ENCODE measurements at places on chromosomes 7 and 10.

DNA sequence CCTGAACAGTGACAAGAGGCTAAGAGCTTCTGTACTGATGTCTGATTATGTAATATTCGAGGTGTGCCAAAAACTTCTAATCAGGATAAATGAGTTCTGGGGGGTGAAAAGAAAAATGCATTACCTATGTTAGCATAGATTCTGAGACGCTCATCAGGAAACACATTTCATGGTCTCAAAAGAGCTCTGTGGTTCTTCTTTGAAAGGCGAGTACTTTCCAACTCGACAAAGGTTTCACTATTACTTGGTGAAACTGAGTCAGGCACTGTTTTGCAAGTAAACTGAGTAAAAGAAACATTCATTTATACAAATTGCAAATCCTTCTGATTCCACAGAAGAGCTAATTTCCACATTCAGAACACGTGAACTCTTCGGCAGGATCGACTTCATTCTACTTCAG is 523.2 kb downstream of the GATA3 start:
- no peak for DNase-seq

DNA sequence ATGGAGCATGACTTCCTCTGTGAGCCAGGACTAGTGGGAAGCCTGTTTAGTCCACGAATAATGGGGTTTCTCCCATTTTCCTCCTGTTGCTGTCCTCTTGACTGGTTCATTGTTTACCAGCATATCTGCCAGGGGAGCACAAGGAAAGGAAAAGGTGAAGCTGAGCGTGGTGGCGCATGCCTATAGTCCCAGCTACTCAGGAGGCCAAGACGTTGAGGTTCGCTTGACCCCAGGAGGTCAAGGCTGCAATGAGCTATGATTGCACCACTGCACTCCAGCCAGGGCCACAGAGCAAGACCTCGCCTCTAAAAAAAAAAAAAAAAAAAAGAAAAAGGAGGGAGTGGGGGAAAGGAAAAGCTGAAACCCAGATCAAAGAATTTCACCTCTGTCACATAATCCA is 5.8 kb upstream of the IL2RA start:
- no peak for DNase-seq

- DNase-seq, result no peak
Observed at GRCh38 chr7:37683246-37684120, at the start of gene GPR141. Gene GPR141 (plus strand): TSS chr7:37683766. CDS start chr7:37740394, 56,628 bp downstream.

DNA sequence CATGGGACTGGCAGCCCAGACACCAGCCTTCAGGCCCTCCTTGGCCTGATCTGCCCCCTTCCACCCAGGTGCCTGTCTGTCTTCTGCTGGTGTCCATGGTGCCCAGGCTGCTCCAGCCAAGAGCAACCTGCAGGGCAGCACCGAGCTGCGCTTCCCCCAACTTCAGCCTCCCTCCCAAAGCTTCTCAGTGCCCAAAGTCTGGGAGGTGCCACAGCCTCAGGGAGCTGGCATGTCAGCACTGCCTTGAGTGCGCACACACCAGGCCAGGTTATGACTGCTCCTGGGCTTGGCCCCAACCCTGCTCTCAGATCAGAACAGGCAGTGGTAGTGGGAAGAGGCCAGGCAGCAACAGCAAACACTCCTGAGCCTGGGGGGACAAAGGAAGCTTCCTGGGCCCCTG is 304.6 kb upstream of the NRG3 start:
- DNase-seq, result no peak

- no peak for DNase-seq
Observed at GRCh38 chr7:32036557-32036956, 33.6 kb downstream of the PDE1C start.

DNA sequence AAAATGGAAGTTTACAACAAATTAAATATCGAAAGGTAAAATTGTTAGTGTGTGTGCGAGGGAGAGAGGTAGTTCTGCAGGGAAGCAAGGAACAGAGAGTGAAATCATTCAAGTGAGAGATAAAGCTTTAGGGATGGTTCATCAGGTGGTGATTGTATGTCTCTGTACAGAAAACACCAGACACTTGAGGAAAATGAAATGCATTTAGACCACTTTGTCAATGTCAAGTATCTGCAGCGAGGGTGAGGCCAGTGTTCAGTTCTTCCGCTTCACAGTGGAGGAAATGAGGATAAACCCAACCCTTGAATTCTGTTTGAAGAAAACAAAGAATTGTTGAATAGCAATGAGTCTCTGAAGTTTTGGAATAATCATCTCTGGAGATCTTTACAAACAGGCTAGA is 14.4 kb upstream of the ITGB1 start:
- DNase-seq, result no peak

DNA sequence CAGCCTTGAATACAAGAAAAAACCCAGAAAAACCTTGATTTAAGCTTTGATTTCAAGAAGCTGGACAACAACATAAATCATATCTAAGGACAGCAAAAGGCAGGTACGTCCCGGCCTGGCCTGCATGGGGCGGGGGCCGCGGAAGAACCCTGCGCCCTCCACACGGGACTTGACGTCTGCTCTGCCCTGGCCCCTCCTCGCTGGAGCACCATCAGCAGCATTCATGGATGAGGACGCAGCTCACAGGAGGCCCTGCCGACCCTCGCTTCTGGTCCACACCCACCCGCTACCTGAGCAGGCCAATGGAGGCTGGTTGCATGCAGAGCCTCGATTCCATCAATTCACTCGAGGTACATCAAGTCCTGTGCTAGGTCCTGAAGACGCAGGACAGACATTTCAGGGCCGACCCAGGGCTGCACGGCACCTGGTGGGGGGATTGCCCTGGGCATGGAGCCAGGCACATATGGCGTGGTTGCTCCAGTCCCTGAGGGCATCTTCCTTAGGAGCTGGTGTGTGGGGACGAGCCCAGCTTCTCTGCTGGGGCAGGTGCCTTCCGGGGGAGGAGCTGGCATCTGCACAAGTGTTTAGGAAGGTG is 63.1 kb upstream of the NKX6-2 start:
- DNase-seq, result no peak

- DNase-seq, result no peak
Observed at GRCh38 chr7:80923211-80923612, 4.4 kb upstream of the SEMA3C start.

DNA sequence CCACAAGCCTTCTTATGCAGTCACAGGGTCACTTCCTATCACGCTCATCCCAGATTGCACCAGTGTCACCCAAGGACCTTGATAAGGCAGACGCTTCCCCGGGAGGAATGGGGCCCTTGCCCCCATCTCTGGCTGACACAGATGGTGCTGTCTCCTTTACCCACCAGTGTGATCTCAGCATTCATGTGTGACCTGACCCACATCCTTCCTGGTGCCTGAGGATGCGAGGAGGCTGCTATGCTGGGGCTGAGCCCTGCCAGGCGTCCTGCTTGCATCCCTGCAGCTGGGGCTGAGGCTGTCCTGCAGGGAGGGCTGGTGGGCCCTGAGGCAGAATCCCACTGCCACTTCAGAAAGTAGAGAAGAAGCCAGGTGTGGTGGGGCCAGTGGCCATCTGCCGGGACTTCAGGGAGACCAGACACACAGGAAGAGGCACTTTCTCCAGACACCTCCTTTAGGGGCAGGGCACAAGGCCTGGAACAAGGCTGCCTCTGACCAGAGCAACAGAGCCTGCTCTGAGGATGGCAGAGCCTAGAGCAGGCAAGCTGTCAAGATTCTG is 35.3 kb downstream of the RASGEF1A start:
- no peak for DNase-seq

GRCh38 chr10:22259280-22259679 is 41.5 kb upstream of the EBLN1 start:
- DNase-seq, result no peak

DNA sequence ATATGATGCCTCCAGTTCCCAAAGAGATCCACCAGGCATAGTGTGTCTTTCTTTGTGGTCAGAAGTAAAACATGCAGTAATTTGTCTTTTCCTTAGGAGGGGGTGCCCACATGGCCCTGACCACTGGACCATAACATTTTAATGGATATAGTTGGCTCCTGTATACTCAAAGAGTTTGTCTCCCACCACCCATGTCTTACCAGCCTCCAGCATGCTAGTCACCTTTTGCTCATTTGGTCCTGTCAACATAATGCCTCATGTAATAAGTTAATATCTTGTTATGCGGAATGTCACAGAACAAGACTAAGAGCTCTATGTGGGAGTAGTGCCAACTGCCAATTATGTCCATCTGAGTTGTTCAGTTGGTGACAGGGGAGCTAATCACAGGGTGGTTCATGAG is 83.4 kb upstream of the IFRD1 start:
- no peak for DNase-seq

DNA sequence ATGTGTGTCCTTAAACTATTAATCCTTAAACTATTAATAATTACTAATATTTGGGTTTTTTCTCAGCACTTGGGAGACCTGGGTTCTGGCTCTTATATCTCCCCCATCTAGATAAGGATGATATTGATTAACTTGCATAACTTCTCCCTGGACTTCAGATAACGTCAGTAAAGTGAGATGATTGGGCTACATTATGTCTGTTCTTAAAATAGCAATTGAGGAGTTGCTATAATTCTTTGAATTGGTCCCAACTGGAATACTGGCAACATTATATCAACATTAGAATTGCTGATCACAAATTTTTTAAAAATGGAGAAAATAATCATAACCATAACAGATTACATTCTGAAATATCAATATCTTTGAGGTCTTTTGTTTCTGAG is 1.9 kb downstream of the APBB1IP start:
- no peak for DNase-seq

GRCh38 chr7:55485501-55486191 is 86.7 kb downstream of the VOPP1 start:
- no peak for DNase-seq

DNA sequence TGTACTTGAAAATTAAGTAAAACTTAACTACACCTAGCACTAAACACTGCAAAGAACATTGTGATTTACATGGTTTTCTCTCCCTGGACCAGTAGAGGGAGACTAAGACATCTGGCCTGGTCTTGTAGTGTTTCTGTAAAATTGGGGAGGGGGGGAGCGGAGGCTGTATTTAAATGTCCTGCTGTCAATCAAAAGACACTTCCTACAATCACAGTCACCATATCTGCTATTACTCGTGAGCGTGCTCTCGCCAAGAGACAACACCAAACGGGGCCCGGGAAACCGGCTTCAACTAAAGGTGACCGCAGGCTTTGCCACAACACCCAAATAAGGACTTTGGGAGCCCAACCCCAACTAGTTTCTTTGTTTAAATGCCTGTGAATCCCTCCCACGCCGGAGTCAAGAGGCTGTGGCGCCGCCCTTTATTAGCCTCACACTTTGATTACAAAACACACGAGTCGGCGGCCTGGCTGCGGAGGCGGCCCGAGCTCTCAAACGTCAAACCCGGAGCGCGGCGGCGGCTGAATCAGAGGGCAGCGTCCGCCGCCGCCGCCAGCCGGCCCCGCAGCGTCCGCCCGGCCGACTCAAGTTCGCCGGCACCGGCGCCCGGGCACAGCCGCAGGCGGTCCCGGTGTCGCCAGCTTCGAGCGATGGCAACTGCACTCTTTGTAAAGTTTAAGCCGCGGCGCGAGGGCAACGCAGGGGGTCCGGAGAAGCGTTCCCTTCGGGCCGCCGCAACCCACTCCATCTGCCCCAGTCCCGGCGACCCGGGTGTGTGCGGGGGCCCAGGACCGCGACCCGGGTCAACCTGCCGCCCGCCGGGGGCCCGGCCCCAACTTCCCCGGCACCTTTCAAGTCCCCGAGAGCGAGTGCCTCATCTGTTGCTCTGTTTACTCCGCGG is 1.3 kb downstream of the KDM7A start:
- DNase-seq, result peak; percentile 84

GRCh38 chr10:14873090-14873760 is 5.4 kb upstream of the SUV39H2 start:
- no peak for DNase-seq

- no peak for DNase-seq
Observed at GRCh38 chr7:106224797-106225196, 60.0 kb downstream of the NAMPT start.

DNA sequence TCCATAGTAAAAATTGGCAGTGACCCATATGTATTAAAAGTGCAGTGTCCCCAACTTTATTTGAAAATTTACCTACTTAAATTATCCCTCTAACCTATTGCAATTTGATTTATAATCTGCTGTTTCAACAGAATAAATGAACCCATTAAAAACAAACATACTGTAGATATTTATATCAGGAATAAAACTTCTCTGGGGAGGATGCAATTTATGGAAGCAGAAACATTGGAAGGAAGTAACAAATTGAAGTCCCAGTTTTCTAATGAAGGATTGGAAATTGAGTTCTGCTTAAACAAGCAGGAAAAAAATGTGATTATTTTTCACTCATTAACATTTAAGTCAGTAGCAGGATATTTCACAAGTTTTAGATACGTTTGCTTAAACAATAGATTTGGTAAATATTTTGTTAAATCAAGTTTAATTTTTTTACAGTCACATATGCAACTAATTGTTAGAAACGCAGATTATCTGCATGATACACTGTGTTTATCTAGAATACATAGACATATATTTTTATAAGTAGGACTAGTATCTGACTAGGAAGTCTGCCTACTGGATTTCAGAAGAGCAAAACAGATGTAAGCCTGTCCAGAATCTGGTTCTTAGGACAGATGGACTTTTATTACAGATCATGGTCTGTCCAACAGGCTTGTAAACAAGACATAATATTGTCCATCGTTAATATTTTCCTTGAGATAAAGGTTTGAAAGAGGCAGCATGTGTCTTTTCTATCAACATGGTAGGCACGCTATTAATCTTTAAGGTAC is 5.3 kb downstream of the AGMO start:
- no peak for DNase-seq

DNA sequence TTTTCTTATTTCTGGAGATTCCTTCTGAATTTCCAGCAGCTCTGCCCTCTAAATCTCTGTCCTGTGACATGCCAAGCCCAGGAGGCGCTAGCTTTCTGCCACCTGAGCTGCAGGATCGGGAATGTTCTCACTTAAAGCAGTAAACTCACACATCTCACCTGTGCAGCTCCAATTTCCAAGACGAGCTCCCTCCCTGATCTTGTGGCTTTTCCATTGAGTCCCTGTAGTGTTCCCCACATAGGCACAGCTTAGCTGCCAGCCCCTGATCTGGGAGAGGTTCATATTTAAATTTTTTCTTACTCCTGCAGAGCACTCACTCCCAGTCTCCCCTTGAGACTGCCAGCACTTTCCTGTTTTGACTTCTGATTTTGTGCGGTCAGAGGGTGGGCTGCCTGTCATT is 479.3 kb downstream of the GLRX3 start:
- no peak for DNase-seq

- no peak for DNase-seq
Observed at GRCh38 chr10:19749185-19749729, 67.0 kb upstream of the PLXDC2 start.

GRCh38 chr7:17520941-17521340 is 222.5 kb downstream of the AHR start:
- DNase-seq, result no peak

- no peak for DNase-seq
Observed at GRCh38 chr10:37752334-37752875, 105.0 kb downstream of the ZNF248 start.

Measured in Caco-2 (cell line).